Activated naive CD8-positive, alpha-beta T cell treated with anti-CD3 and anti-CD28 coated beads, Interleukin-2, amount 50 U/mL, for 16 hours (primary cell): ENCODE measurements at places on chromosomes 2 and 18.
A peak's percentile ranks its signal among the peaks of the same experiment; 100 is the strongest.

DNA sequence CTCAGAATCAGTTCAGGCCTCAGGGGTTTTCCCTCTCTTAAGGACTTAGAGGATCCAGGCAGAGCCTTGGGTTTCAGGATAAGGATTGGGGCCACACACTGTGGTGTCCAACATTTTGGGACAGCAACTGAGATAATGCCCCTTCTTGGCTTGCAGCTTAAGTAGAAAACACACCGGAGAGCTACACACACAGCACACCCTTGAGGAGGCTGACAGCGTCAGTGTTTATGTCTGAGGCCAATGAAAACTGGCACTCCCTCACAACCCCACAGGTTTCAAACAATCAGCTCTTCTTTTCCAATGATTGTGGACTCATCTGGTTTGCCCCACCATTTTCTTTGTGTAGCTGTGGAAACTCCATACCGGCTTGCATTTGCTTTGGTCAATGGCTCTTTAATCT is 257.7 kb downstream of the CDCA7 start:
- DNase-seq = no peak

GRCh38 chr2:113126845-113127645 is at the start of gene IL1RN:
TSS of gene IL1RN (plus strand) at chr2:113127598. CDS start at chr2:113127625, 27 bp downstream.
- DNase-seq = no peak

DNA sequence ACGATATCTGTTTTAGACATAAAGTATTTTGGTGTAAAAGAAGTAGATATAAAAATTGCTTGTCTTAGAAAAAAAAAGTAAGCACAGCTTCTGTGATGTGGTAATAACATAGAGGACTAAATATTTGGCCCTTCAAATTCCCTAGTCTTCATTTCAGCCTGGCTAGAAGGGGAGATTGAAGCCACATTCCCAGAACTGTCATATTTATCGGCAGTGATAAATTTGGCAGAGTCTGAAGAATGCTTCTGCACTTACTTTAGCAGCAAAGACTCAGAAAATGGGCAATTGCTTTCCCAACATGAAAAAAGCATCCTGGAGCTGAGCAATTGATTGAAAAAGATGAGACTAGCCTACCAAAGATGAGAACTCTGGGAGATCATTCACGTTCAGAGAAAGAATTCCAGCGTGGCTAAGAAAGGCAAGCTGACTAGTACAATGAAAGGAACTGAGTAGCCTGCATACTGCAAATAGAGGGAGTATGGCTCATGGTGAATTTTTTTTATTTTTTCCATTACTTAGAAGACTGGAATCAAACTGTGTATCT is 278.7 kb upstream of the KLHL29 start:
- DNase-seq = no peak

DNA sequence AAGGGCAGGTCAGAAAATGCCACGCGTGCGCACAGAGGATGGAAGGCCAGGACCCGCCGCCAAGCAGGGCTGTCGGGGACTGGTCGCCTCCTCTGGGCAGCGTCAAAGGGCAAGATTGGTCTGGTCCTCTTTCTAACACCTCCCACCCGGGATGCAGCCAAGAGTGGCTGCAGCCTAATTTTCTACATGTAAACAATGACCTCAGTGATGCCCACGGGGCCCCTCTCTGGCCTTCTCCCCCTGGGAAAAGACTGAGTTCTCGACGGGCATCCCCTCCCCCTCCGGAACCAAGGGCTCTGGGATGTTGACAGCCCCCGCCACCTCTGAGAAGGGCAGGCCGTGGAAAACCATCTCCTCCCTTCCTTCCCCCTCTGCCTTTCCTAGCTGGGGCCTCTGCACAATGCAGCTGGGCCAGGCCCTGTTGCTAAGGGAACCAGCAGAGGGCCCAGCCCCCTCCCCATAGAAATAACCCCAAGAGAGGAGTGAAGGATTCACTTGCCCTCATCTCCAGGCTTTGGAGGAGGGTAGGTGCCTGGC is 80.0 kb upstream of the ZNF532 start:
- no peak for DNase-seq

DNA sequence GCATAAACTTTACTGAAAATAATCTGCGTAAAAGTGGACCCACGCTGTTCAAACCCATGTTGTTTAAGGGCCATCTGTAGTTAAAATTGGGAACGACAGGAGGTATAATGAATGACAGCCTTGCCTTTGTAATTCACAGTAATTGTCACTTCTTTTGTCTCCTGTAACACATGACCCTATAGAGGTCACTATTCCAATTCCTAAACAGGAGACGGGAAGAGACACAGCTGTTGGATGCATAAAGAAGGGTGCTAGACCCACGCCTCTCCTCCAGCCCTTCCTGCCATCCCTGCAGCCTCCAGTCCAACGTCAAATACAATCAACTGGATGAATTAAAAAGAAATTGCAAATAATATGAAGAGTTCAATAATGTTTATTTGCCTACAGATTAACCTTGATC is 63.1 kb upstream of the NFATC1 start:
- DNase-seq = no peak

DNA sequence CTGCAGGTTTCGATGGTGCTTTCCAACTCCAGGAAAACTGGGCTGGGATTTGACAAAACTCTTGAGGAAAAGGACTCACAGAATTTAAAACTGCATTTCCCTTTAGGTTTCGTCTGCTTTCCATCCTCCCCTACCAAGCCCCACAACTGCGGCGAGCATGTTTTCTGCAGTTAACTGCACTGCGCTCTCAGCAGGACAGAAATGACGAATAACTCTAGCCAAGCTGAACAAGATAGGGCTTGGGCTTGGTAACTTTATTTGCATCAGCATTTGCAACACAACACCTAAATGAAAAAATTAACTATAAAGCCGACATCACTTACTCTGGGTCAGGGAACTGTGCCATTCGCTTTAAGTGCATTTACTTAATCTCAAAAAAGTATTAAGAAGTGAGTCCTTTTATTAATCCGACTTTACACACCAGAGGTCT is 669 bp upstream of the PIKFYVE start:
- DNase-seq = no peak

DNA sequence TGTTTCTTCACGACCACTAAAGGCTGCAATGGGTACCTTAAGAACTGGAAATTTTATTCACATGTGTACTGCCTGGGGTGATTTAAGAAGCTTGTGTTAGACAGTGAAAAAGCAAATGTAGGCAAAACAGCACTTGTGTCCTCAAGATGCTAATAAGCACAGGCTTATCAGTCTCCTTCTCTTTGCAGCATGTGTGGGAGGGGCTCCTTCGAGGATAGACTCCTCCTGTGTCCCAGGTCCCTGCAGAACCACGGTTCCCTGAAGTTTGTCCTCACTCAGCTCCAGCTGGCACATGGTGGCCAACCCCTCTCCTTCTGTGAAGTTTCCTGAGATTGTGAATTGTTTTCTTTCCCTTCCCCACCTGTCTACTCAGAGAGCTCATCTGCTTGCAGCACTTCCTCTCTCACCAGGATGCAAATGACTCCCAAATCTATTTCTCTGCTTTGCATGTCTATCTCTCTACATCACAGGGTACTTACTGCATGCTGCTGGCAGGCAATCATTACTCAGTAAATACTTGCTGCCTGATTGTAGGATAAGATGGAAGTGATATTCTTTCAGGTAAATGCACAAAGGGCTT is 589.6 kb upstream of the KLHL29 start:
- DNase-seq = no peak

DNA sequence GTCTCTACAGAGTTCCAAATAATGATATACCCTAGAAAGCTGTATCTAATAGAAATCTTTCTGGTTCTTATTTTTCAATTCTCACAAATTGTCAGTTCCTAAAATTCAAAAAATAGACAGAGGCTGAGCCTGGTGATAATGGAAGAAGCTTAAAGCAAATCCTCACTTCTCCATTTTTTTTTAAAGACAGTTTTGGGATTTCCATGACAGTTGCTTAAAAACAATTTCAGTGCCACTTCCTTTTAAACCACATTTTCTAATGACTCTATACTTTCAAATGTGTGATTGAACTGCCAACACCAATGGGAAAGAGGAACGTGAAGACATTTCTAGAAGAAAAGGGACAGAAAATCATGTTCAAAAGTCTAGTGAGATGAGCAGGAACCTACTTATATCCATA is 4.0 kb downstream of the GKN2 start:
- DNase-seq = no peak

- DNase-seq = no peak
Measured at GRCh38 chr2:160042054-160042453, 20.4 kb downstream of the PLA2R1 start.

- DNase-seq = no peak
Measured at GRCh38 chr2:149656996-149657395, 69.4 kb upstream of the MMADHC start.

DNA sequence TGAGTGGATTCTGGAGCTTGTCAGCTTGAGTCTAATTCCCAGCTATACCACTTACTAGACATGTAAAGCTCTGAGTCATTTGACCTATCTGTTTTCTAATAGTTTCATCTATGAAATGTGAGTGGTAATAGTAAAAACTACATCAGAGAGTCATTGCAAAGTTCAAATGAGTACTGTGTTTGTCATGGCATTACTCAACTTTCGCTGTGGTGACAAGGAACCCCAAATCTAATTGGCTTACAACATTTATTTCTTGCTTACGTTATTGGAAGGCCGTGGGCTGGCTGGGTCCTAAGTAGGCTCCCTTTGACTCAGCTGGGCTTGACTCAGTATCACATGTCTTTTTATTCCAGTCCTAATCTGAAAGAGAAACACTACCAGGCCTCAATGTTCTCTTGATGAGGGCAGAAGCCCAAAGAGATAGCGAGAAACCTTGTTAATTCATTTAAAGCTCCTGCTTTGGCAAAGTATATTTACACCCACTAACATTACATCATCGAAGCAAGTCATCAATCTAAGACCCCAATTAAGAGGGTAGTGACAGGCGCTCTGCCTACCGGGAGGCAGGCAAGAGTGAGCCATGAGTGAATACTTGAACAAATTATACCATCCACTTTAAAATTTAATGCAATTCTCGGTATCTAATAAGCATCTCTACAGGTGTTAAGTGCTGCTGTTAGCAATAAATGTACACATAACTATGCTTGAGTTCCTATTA is 431.8 kb upstream of the SPHKAP start:
- DNase-seq = no peak

- DNase-seq = no peak
Measured at GRCh38 chr2:16434393-16434792, 231.2 kb downstream of the CYRIA start.

GRCh38 chr2:216696321-216696720 is 972 bp upstream of the IGFBP5 start:
- no peak for DNase-seq

GRCh38 chr2:96591054-96591453 is 47.1 kb downstream of the KANSL3 start:
- no peak for DNase-seq

DNA sequence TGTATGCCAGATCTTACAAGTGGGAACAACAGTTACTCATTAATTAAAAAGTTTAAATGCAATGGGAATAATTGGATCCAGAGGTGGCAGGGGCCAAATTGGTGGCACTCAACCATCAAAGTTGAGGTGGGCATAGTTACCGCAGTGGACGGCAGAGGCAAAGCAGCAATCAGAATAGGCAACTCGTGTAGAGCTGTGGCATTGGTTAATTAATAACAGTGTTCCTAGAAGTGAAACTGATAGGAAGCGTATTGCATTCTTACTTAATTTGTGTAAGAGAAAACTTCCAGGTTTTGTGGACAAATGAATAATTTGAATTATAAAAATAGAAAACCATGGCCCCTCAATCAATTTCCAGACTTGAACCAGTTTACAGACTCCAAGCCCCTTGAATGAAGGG is 1068.2 kb upstream of the ACVR2A start:
- DNase-seq = no peak

DNA sequence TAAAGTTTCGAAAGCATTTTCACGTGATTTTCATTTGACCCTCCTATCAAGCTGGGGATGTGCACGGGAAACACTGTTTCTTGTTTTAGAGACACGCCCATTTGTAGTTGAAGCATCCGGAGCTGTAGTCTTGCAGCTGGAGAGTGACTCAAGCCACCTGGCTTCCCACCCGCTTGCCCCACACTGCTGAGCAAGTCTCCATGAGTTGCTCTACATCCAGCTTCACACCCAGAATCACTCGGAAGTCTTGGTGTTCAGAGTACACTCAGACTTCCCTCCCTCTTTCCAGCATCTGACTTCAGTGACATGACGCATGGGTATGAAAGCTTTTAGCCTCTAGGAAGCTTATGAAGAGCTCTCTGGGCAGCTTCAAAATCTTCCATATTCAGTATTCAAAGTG is 262.4 kb downstream of the NBAS start:
- no peak for DNase-seq

- no peak for DNase-seq
Measured at GRCh38 chr18:59715445-59715844, 18.2 kb upstream of the CCBE1 start.

- DNase-seq = no peak
Measured at GRCh38 chr2:8132351-8132831, 549.5 kb upstream of the ID2 start.

DNA sequence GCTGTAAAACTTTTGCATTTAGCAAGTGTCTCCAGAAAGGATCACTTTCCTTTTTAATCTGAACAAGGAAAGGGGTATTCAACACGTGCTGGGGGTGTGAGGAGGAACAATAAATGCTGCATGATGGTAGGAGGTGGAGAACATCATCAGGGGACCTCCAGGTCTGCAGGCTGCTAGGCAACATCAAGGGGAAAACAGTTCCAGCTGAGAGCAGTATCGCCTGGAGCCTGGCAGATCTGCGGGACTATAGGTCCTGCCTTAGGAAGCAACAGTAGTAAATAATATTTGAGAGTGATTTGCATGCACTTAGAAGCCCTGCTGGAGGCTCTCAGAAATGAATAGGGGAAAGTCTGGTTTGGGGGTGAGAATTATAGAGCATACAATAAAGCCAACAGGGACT is 175.6 kb downstream of the SUCLG1 start:
- DNase-seq = no peak

GRCh38 chr2:144162652-144163051 is 357.3 kb downstream of the ZEB2 start:
- DNase-seq = peak; percentile 1

DNA sequence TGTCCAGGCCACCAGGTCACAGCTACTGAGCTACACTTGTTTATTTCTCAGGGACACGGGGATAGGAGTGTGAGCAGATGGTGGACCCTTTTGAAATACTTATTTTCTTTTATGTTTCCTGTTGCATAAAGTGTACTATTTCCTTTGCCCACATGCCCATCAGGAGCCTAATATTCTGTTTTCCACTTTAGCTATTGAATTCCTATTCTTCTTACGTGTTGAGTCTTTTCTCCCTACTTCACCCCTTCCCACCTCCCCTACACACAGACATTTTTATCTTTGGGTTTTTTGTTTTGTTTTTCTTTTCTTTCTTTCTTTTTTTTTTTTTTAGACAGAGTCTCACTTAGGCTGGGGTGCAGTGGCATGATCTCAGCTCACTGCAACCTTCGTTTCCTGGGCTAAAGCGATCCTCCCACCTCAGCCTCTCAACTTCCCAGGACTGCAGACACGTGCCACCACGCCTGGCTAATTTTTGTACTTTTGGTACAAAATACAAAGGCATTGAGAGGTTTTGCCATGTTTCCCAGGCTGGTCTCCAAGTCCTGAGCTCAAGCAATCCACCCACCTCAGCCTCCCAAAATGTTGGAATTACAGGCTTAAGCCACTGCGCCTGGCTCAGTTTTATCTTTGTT is 5.2 kb upstream of the GPR55 start:
- no peak for DNase-seq

- DNase-seq = no peak
Measured at GRCh38 chr18:60984510-60984909, 348.7 kb upstream of the CDH20 start.

- no peak for DNase-seq
Measured at GRCh38 chr2:8214036-8214615, 467.7 kb upstream of the ID2 start.
